ENCODE measurements at places on chromosomes 13 and 19.

GRCh38 chr19:309206-309565 lies 18.0 kb upstream of the PLPP2 start:
- no peak for DNase-seq

DNA sequence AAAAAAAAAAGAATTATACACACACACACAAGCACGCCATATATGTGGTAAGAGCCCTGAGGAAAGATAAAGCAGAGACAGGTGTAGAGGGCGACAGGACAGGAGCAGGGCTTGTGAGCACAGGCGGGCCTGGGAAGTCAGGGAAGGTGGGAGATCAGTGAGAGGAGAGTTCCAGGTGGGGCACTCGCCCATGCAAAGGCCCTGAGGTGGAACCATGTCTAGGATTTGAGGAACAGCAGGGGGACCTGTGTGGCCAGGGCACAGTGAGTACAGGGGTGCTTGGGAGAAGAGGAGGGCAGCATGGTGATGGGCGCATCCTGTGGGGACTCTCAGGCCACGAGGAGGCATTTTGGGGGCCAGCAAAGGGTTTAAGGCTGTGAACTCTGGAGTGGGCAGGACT lies 32.5 kb upstream of the NCCRP1 start:
- DNase-seq, result no peak

DNA sequence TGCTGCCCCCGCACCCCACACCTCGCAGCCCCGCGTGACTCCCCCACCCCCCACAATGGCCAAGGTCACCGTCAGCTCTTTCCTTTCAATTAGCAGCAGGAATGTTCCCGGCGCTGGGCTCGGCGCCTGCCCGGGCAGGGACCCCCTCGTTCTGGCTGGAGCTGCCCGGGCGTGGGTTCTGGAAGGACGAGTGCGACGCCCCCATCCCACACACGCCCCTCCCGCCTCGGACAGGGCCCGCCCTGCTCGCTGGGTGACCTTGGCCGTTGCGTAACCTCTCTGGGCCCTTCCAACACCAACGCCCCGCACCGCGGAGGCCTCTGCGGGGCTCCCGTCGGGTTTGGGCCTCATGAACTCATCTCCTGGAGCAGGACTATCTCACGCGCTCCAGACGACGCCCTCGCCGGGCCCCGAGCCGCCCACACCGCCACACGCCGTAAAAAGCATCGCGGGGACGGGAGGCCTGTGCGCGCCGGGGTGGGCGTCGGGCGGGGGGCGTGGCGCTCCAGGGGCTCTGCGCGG lies 10.3 kb downstream of the PALM start:
- no peak for DNase-seq

DNA sequence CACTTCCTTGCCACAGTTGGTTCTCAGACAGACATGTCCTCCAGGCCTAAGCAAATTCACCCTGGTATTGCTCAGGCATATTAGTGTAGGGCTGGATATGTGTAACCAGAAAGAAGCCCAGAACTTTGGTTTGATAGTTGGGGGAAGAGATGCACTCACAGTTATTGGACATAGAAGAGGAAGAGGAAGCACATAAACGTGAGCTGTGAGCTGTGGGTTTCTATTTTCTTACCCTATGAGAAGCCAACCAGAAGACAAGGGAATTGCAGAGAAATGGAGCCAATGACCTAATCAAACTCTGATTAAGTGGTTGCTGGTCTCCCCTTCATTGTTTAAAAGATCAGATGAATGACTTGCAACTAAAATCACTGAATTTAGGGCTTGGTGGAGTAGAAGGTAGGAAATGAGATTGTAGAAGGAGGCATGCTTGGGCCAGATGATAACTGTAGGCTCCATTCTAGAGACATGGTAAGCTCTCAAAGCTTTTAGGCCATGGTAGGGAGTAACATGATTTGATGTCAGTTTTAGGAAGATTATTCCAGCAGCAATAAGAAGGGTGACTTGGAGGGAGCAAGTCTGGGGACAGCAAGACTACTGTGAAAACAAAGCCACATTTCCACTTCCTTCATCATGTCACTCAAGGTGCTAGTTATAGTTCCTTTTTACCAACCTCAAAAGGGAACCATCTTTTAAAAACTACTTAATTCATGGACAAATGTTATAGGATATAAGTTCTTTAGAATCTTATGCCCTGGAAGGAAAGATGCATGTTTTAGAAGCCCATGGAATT lies 24.1 kb upstream of the WDFY2 start:
- DNase-seq, result no peak

DNA sequence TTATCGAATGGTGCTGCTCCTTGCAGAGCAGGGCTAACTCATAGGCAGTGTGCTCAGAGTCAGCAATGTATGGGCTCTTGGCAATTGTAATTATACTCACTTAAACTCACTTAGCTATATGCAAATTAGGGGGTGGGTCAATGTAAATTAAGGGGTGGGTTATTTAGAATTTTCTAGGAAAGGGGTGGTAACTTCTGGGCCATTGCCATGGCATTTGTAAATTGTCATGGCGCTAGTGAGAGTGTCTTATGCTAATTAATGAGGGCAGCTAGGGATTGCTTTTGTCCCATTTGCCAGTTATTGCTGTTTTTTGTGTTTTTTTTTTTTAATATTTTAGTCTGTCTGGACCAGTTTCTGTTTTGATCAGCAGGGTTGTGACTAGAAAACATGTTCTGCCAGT lies 68.4 kb downstream of the DIAPH3 start:
- no peak for DNase-seq

DNA sequence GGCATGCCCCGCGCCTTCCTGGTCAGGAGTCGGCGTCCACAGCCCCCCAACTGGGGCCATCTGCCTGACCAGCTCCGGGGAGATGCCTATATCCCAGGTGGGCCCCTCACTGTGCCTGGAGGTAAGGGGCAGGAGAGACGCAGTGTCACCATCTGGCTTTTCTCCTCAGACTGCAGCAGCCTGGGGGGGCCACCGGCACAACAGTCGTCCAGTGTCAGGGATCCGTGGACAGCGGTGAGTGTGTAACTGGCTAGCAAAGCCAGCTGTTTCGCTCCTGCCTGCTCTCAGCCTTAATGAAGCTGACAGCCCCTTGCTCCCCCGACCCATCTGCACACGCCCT lies 227 bp downstream of the OVOL3 start:
- no peak for DNase-seq

DNA sequence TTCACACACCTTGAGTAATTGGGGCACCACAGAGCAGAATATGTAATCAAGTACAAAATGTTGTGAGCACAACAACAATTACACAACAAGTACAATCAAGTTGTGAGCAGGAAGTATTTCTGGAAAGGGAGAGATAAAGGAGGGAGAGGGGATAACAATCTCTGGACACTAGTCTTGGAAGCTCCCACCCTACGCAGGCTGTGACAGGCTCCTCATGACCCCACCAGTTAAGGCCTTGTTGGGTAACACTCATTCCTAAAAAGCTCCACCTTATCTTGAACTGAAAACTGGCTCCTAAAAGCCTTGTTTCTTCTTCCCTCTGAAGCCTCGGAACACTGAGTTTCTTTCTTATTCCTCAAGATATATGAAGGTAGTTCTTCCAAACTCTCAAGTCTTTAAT lies 806.0 kb downstream of the UQCRFS1 start:
- DNase-seq, result no peak

DNA sequence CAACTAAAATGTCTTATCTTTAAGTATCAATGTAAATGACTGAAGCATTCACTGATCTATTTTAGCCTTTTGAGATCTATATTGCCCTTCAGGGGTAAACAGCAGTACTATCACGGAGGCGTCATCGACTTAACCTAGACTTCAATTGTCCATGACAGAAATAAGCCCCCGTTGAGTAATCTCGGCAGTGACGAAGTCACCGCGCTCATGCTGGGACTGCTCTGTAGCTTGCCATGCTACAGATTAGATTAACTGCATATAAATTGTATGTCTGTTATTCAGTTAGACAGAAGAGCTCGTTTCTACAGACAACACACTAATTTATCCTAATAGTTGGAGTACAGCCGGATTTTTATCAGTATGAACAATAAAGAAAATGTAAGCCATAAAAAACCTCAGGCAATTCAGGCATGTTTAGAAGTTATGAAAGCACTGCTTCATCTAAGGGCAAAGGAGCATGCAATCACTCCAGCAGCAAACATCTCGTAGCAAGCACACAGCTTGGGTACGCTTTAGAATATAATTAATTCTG lies 56.6 kb downstream of the TUBGCP3 start:
- no peak for DNase-seq

DNA sequence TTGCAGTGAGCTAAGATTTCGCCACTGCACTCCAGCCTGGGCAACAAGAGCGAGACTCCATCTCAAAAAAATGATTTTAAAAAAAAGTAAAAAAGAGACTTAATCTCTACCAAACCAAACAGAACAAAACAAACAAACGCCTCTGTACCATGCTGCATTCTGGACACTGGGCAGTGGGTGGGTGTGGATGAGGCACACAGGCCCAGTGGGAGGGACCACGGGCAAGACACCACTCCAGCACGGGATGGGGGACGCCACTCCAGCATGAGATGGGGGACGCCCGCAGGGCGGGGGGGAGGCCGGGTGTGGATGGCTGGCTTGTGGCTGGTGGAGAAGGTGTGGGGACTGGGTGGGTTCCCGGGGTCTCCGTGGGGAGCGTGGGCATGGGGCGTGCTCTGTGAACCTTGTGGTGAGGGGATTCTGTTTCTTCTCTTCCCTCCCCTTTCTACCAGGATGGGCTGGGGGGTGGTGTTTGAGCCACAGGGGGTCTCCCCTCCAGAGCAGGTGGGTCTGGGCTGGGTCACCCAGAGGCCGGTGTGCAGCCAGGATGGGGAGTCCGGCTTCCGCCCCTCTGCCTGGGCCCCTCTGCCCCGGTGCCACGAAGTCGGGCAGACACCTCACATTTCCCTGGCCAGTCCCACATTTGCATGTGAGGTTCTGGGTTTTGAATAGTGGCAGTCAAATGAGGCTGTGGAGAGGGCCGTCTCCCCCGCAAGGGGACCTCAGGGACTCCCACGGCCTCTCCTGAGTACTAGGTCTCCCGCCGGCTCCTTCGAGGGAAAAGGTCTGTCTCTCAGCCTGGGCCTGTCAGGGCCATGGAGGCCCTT lies 23.9 kb upstream of the MATK start:
- DNase-seq, result no peak

DNA sequence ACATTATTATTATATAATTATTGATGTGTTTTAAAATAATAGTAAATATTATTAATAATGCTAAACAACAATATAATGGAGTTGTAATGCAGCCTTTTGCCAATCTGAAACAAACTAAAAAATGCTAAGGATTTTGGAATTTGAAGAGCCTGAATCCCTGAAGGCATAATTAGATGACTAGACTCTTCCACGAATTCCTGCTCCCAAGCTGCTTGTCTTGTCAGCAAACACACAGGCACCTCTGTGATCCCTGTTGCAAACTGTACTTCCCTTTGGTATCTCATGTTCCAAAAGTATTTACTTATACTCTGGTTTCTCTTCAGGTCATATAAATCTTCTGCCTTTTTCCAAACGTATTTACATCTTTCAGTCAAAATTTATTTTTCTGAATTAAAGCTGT lies 1862.4 kb downstream of the OLFM4 start:
- no peak for DNase-seq

Measured in iPS-NIHi11 (cell line).